ENCODE measurements at places on chromosomes 7 and 10.

GRCh38 chr7:8213381-8213780, 48.6 kb downstream of the ICA1 start:
- no peak for DNase-seq

GRCh38 chr7:43838201-43838658, 31.1 kb downstream of the MRPS24 start:
- no peak for DNase-seq

DNA sequence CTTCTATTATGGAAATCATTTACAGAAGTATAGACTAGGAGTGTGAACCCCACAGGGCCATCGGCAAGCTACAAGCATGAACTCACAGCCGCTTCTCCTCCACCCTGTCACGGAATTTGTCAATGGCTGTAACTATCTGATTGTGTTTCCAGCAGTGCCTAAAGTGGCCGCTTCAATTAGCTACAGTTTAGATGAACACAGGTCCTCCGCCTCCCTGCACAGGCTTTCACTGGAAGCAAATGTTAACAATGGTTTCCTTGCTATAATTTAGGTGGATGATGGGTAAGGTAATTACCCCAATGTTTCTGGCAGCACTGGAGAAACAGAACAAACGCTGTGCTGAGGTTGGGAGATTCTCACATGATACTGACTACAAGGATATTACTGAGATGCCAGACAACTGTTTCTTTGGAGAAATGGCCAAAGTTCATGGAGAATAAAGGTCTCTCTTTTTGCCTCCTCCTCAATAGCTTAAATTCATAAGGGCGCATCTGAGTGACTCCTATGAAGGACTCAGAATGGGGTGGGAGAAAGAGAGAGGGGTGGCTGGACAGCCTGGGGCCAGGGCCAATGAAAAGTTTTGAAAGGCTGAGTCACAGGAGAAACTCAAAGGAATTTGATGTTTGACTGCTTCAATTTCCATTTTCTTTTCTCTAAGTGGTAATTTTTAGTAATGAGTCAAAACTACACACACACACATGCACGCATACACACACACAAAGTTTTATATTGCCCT, 78.9 kb downstream of the SVIL start:
- DNase-seq = peak; percentile 63

DNA sequence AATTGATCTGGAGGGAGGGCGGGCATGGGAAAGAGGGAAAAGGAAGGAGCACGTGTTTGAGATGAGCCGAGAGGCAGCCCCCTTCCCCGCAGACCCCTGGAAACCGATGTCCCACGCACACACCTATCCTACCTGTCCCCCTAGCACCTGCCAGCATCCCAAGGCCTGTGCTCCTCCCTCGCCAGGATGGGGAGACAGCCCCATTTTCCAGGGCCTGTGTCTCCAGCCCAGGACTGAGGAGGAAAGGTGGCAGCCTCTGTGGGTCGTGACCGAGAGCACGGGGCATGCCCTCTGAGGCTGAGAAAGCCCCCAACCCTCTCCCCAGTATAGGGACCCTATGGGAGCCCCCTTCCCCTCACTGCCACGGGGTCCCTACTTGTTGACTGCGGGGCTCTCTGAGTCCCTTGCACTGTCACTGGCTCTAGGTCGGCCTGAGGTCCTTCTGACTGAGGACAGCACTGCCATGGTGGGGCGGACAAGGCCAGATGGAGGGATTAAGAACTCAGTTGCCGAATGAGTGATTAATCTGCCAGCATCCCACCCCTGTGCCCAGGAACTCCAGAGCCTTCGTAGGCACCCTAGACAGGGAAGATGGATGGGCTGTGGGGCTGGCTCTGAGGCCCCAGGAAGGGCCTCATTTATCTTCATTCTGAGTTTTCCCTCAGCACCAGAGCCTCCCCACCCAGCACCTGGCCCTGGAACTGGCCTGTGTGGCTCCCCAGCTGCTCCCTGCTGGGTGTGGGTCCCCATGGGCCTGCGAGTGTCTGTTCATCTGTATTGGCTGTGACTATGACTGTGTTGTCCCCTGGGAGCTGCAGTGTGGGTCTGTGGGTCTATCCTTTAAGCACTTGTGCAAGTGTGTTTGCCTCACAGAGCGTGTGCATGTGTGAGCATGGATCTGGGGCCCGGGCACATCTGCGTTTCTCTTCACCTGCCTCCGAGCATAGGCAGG, 26.0 kb downstream of the CRHR2 start:
- no peak for DNase-seq

- peak; percentile 90 for DNase-seq
Measured at GRCh38 chr7:129438839-129439651, 4.8 kb downstream of the STRIP2 start.

DNA sequence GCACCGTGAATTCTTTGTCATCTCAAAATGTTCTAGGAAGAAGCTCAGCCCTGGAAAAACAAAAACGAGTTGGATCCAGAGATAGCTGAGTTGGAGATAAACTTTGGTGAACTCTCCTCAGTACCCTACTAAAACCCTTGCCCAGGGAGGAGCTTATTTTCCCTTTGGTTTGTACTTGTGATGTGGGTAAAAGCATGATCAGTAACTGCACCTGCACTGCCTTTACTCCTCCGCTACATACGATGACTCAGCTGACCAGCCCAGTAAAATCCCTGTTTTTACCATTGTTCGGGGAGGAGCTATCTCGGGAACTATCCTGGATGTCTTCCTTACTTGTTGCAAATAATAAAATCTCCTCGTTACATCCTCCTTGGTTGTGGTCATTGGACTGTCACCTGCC, 359.3 kb downstream of the SH2D4B start:
- DNase-seq = no peak

DNA sequence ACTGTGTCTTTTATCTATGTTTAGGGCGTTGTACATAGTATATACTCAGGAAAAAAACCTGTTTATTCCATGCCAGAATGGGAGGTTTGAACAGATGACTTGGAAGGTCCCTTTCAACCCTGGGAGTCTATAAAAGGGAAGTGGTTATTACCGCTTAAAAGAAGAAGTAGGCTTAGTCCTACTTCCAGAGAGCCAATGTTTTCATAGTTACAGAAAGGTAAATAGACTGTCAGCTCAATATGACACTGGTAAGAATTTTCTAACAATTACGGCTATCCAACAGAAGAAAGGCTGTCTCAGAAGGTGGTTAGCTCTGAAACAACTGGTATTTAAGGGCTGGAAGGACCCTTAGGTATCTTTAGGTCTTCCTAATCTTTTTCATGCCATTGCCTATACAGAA, 1.1 kb upstream of the TFAM start:
- peak; percentile 10 for DNase-seq

- no peak for DNase-seq
Measured at GRCh38 chr7:93651603-93652159, 77.2 kb upstream of the CALCR start.

- peak; percentile 48 for DNase-seq
Measured at GRCh38 chr7:99788554-99788953, 4.6 kb upstream of the CYP3A4 start.

DNA sequence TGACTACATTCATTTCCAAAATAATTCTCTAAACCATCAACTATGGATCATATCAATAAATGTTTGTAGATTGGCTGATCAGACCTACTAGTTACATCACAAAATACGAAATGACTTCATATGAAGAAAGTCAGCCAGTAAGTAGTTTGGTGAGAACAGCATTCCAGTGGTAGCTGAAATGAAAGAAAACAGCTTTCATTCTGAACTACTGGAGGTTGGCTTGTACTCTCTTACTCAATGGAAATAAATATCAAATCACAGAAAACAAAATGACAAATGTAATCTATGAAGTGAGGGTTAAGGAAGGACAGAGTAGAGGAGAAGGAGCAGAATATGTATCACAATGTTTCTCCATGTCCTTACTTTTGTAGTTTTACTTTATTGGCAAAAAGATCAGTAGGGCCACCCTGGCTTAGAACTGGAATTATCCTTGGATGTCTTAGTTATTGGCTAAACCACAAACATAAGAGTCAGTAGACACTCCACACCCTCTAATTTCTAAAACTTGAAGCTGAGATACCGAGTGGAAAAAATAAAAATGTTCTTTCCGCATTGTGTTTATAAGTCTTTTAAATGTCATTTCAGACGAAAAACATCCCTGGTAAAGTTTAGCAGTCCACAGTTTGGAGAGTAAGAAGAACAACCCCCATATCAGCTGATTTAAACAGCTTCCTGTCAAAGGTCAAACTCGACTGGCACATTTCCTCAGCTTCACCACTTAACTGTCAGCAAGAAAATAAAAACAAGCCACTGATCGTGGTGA, 74.0 kb upstream of the DGKI start:
- DNase-seq = no peak
